ENCODE measurements at places on chromosomes 13 and 19.
A peak's percentile ranks its signal among the peaks of the same experiment; 100 is the strongest.

DNA sequence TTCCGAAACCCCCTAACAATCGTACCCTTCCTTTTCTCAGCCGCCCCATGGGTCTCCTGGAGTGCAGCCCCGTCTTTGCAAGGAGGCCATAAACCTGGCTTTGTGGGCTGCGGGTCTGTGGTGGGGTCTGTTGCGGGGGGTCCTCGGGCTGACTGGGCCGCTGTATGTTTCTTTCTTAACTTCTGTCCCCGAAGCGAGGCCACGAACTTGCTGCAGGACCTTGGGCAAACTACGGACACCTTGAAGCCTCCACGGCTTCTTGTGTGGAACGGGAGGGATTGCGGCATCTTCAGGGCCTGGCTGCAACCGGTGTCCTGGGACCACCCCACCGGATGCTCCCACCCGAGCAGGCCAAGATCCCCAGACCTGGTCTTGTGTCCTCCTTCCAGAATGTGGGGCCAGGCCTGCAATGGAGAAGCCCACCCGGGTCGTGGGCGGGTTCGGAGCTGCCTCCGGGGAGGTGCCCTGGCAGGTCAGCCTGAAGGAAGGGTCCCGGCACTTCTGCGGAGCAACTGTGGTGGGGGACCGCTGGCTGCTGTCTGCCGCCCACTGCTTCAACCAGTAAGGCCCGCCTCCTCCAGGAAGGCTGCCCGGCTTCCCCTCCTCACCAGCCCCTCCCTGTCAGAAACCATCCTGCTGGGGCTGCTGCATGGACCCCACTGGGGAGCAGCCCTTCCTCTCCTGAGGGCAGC, 12.0 kb downstream of the TIMM13 start:
- no peak for DNase-seq

DNA sequence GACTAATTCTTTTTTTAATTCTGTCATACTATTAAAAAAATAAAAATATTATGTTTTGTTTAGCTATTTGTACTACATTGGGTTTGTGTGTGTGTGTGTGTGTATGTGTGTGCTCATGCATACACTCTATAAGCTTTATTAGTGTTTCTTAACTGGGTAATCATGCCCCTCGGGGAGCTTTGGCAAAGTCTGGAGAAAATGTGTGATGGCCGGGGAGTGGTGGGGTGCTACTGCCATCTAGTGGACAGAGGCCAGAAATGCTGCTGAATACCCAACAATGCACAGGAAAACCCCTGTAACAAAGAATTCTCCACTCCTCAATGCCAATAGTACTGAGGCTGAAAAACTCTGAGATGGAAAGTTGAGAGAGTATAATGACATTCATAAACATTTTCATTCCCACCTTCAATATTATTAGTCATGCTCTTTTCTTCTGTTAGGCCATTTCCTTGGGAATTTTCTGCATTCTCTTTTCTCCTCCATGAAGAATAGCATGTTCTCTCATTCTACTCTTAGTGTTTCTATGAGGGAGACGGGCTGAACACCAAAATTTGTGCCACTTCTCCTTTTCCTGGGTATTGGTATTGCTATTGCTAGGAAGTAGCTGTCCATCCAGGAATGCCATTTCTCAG, 157.3 kb downstream of the DNAJC3 start:
- DNase-seq = peak; percentile 41

GRCh38 chr13:71320452-71320851, 546.6 kb downstream of the DACH1 start:
- no peak for DNase-seq

GRCh38 chr19:5950741-5951140, 27.2 kb downstream of the RANBP3 start:
- no peak for DNase-seq

DNA sequence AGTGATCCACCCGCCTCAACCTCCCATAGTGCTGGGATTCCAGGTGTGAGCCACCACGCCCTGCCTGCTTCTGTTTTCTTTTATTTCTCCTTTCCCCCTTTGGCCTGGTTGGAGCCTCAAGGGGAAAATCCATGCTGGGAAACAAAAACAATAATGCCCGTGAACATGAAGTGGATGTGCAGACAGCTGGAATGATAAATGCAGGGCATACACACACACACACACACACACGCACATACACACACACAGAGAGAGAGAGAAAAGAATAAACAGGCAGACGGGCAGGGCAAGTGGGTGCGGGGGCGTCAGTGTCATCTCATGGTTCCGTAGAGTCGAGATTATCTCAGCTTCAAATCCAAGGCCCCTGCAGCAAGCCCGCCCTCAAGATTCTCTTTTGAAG, 4.4 kb upstream of the PLEKHF1 start:
- no peak for DNase-seq
